HS-5 (cell line): ENCODE measurements at places on chromosomes 5 and 9.
A peak's percentile ranks its signal among the peaks of the same experiment; 100 is the strongest.

DNA sequence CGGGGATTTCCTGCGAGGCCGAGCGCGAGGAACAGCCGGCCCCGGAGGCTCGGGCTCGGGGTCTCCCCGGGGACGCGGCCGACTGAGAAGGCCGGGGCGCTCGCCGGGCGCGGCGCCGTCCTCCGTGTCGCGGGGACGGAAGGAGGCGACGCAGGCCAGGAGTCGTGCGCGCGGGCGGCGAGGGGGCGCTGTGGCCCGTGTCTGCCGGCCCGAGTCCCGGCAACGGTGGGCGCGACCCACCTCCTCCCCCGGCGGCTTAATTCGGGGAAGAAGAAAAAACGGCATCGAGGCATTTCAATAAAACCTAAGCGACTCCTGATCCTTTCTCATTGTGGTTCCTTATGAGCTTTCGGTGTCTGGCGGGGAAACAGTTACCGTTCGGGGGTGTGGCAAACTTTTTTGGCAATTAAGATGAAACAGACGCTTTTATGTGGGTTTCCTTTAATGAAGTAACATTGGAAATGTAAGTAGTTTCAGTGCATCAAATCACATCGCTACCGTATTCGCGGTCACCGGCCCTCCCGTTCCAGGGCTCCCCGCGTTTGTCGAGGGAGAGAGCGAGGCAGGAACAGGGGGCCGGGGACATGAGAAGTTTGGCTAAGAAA is 3.7 kb upstream of the IRX2 start:
- DNase-seq = no peak

DNA sequence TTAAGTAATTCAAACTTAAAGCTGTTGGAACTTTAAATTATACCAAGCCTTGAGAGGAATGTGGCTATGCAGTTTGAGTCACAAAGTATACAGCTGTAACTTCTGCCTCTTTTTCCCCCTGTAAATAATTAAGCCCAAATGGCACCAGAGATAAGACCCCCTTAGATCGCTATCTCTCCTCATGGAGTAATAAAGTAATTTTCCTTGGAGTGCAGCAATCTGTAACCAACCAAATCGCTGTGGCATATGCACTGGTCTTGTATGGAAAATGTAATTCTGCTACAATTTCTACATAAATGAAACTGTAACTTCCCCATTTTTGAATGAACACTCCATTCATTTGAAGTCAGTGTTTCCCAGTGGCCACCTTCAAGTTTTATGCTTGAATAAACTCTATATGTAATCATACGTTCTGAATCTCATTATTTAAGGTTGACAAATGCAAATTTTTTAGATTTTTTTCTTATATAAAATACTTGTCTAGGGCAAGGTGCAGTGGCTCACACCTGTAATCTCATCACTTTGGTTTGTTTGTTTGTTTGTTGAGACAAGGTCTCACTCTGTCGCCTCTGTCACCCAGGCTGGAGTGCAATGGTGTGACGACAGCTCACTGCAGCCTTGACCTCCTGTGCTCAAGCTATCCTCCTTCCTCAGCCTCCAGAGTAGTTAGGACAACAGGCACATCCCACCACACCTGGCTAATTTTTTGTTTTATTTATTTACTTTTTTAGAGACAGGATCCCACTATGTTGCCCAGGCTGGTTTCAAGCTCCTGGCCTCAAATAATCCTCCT is 12.3 kb downstream of the SUSD1 start:
- no peak for DNase-seq

- no peak for DNase-seq
Observed at GRCh38 chr5:96280946-96281393, 152.1 kb downstream of the PCSK1 start.

- DNase-seq = no peak
Observed at GRCh38 chr9:23824830-23825591, 1.0 kb downstream of the ELAVL2 start.

DNA sequence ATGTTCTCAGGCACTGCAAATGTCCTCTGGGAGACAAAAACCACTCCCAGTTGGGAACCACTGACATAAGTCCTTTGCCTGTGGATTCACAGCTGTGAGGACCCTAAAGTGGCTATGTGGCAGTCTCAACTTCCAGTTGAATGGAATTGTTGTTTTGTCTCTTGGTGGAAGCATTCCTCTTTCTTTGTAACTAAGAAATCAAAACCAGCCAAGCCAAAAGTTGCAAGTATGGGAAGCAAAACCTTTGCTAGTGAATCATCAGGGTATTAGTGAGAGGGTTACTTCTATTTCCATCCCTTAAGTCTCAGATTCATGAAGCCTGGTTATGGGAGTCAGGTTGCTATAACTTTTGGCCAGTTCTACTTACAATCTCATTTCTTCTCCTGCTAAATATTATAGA is 49.8 kb upstream of the RPS23 start:
- no peak for DNase-seq

- DNase-seq = no peak
Observed at GRCh38 chr9:94852373-94852772, 125.9 kb downstream of the AOPEP start.

DNA sequence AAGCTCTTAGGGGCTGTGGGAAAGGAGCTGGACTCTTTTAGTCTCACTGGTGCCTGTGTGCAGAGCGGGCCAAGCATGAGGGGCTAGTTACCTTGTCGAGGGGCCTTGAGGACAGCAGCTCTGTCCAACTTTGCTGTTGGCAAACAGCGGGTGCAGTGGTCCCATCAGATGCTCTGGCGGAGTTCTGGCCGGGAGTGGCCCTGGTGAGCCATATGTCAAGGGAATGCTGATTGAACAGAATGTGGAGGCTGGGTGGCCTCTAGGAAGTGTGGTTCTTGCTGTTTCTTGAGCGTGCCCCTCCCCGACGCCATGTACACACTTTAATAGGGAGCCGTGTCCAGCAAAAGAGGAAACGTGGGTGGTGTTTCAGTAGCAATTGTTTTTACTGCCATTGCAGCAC is 3.6 kb upstream of the ADAMTS2 start:
- DNase-seq = no peak

DNA sequence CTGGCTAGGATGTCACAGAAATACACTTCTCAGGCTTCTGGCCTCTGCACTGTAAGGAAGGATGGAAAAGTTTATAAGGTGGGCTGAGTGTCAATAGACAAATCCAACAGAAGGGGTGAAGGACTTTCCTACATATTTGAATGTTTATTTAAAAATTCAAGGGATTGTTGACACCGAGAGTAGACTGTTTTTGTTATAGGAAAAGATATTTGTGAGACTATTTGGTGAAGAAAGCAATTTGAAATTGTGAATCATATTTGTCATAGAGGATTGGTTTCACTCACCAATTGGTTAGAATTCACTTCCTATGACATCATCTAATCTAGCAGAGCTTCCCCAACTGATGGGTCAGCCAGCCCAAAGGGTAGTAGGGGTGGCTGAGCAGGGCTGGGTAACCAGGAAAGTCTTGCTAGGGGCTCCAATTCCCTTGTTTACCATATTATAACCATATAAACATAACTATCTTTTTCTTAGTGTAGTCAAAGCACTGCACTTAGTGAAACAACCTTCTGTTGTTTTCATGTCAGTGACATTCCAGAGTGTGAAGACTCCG is 14.9 kb upstream of the MEGF10 start:
- DNase-seq = no peak

DNA sequence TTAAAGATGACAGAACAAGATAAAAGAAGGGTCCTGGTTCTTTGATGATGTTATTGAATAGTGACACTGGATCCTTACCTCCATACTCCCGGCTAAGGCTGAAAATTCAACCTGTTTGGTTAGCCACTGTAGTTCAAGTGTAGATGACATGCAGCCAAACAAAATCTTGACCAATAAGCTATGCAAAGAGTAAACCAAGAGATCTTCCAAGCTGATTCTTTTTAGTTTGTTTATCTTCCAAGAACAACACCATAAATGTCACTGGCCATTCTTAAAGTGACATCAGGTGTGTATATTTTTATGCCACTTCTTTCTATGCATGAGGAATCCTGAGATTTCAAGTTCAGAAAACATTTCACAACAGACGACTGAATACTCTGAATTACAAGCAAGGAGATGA is 141.5 kb upstream of the FST start:
- DNase-seq = no peak

DNA sequence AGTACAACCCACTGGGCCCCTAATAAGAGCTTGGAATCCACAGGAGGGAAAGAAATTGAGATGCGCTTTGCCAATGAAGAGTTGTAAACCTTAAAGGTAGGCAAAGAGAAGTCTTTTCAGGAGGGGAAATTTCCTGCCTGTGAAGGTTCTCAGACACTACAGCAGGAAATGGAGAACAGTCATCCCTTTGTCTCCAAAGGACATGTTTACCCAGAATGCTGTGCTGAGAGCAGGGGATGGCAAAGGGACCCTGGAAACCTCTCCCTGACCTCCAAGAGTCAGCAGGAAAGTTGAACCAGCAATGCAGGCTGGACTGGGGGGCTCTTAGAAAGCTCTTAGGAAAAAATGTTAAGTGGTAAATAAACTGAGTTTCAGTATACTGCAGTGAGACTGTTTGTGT is 103.2 kb downstream of the AK8 start:
- no peak for DNase-seq

DNA sequence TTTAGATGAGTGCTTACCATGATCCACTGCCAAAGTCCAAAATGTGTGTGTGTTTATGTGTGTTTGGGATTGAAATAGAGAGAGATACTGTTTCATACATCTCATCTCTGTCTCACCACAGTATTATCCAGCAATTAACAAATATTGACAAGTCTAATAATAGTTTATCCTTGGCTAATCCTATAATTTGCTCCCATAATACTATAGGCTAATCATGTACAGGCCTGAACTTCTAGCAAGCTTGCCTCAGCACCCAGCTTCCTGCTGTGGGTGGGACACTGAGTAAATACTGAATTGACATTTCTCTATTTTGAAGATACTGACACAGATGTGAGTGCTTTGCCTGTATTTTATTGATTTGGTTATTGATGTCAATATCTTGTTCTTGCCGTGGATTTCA is 35.3 kb upstream of the KCNV2 start:
- DNase-seq = no peak

DNA sequence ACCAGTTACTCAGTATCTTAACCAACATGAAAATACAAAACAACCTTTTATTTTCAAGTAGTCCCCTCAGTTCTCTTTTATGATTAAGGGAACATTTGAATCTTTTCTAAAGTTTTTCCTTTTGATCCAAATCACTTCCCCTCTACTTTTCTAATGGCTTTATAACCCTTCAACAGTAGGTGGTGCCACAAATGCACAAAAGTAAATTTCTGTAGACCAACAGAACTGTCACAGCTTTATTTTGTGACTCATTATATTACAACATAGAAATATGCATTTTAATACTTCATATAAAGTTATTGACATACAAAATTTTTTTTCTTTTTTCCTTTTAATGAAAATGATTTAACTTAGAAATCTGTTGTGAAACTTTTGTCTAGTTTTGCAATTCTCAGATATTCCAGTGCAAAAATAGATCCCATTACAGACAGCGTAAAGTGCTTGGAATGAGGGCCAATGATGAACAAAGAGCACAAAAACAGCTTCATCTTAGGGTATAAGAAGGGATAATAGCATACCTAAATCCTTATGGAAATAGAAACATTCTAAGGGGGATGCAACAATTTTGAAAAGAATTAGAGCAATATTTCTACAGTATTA is 17.0 kb downstream of the NIPSNAP3B start:
- peak; percentile 25 for DNase-seq

GRCh38 chr5:26940994-26941393 is 97.4 kb downstream of the CDH9 start:
- peak; percentile 94 for DNase-seq

GRCh38 chr5:142253938-142254337 is 70.9 kb downstream of the SPRY4 start:
- no peak for DNase-seq

DNA sequence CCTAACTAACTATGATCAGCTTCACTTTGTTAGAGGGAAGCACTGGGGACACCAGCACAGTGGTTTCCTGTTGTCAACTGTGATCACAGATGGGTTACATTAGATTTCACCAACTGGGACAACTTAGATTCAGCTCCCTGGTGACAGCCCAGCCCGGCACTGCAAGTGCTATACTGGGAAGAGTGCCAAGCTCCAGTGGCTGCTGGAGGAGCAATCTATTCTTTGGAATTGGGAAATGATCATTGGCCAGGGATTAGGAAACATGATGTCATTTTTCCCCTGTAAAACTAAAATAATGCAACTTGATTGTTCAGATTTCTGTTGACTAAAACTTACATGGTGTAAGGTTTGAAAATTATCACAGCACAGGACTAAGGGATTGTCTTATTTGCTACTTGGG is 33.2 kb downstream of the PTGR1 start:
- DNase-seq = no peak

DNA sequence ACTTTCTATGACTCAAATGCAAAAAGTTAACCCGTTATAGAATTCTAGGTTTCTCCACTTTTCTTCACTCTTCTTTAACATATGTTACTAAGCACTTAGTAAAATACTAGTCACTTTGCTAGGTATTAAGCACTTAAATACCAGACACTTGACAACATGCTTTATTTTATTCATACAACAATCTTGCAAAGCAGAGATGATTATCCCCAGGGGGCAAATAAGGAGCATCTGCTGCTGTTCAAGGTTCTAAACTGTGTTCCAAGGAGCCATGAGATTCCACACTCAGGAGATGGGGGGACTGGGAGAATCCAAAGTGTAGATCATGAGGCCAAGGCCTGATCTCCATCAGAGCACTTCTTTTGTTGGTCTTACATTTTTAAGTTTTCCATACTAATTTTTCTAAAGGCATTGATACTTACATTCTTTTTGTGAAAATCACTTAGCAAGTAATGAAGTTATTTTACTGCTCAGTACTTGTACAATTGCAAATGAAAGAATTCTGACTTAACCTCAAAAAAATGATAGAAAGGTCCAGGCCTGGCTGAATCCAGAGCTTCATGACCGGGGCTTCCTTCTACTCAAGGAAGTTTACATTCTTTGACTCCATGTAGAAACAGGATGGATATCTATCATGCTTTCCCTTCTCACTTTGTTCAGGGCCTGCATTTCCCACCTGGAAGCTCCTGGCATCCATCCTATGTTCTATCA is 504.4 kb upstream of the WWC1 start:
- DNase-seq = no peak

- DNase-seq = no peak
Observed at GRCh38 chr5:5350101-5350500, 72.4 kb upstream of the ICE1 start.

DNA sequence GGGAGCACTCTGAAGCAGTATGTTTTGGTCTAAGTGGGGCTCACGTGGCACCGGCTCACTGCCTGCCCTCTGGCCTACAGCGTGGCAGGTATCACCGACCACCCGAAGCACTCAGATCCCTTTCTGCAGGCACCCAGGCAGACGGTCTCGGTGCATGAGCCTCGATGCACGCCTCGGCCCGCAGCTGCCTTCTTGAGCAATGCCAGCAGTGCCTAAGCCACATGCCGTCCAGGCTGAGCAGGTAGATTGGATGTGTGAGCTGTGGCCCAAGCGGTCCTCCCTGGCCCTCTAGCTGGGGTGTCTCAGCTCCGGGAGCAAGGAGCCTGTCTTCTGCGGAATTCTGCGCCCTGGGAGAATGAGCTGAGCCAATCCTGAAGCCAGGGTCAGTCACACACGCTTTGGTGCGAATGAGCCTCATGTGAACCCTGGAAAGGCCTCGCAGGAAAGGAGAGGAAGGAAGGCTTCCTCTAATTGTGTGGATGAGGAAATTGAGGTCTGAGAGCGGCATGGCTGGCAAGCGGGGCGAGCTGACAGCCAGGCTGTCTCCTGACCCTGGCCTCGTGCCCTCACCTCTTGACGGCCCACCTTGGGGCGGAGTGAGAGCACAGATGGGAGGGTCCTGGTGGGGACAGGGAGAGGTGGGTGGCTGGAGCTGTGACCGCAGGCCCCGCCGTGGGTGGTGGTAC is 14.4 kb downstream of the RXRA start:
- no peak for DNase-seq

- no peak for DNase-seq
Observed at GRCh38 chr9:107513464-107514100, 24.0 kb upstream of the KLF4 start.
